KBM-7 (cell line): ENCODE measurements at places on chromosomes 11 and 22.

DNA sequence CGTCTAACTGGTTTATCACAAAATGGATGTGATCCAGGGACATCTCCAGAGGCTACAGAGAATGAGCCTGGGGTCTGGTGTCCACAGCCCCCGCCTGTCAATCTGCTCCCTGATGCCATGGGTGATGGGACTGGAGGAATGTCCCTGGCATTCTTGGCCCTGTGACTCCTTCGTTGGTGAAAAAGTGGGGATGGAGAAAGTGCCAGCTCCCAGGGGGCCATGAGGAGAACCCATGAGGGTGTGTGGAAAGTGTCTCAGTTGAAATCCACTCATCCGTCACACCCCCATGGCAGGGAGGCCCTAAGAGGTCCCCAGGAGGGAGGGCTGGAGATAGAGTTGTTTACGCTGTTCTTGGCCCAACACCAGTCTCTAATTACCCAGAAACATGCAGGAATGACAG lies 322.0 kb downstream of the CTTN start:
- DNase-seq = no peak

DNA sequence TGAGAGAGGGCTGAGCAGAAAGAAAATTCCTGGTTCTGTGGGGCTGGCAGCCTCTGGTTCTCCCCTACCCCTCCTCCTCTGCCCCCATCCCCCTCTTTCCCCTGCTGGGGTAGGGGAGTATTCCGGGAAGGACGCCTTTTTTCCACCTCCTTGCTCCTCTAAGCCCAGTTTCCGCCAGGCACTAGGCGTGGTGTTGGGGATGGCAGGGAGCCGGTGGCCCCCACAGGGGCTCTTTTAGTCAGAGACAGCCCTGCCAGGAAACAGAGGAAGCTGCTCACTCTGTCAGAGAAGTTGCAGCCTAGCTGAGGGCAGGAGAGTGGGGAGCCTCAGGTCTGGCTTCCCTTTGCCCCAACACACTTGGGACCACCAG lies 15.6 kb upstream of the ARHGEF17 start:
- DNase-seq = no peak

- no peak for DNase-seq
Measured at GRCh38 chr11:115408036-115408921, 95.9 kb downstream of the CADM1 start.

- no peak for DNase-seq
Measured at GRCh38 chr11:41879214-41879613, 419.8 kb upstream of the LRRC4C start.

DNA sequence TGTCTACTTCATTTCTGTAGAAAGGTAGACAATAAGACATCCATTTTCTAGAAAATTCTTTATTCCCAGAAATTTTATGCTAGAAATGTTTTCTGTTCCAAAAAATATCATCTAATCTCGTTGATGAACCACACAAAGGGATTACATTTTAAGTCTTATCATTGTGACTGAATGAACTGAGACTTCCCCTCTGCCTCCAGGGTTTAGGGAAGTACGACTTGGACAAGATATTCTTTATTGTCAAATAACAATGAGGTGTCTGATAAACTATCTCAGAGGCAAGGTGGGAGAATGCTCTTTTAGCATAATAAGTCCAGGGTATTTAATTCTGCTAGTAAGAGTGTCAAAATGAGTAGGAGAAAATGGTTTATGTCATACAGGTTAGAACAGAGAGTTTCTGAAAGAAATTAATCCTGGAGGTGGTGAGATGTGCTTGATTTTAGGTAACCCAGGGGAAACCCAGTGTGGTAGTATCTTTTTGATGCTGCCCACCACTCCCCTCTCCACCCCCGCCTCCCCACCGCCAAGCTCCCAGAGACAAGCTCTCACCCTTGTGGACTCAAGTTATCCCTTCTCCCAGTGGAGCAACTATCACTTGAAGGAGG lies 100.6 kb downstream of the CD44 start:
- DNase-seq = peak; percentile 31
